ENCODE measurements at places on chromosomes 6 and 20. TPM values are rescaled to one million over a fixed set of nuclear protein-coding genes. Genes with fewer than 3 reads are reported as not detected.
A peak's percentile ranks its signal among the peaks of the same experiment; 100 is the strongest.

DNA sequence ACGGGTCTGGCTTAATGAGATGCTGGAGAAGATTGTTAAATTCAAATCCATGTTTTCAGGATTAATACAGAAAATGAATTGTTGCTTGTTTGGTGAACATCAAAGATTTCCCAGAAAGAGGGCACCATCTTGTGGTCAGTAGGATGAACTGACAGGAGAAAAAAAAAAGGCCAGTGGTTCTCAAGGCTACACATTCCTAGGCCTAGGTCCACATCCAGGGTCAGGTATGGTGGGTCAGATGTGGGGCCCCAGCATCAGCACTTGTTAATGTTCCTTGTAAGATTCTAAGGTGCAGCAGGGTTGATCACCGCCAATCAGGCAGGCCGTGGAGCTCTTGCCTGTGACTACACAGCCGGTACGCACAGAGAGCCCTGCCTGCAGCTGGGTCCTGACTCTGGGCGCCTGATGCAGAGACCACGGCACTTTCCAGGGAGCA, 34.0 kb upstream of the FOXO3 start:
- DNase-seq = peak; percentile 16

DNA sequence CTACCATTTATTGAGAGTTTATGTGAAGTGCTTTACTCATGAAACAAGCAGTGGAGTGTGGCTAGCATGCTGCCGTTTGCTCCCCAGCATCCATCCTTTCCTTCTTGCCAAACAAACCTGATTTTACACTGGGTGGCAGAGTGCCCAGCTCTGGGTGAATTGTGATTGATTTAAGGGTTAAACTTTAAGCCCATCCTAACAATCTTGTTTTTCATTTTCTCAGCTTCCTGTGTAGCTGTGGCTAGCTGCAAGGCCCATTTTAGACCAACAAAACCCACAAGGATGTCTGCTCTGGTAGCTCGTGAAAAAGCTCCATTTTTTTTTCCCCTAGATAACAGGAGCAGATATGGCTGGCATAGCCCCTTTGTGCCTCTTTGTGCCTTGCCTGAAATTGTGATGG, 77.7 kb upstream of the KCNG1 start:
- no peak for DNase-seq

The KCNB1 gene
- not detected for total RNA-seq

DNA sequence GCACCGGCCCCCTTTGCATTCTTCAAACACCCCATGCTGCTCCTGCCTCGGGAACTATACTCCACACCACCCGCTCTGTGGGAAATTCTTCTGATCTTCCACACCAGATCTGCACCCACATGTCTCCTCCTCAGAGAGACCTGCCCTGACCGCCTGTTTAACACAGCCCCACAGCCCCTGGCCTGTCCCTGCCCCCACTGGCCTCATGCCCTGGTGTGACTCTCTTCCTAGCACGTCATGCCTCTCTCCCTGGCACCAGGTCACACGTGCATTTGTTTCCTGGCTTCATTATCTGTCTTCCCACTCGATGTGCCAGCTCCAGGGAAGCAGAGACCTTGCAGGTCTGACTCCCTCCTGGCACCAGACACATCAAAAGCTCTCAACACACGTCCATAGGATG, 79.6 kb downstream of the ANKRD60 start:
- no peak for DNase-seq

DNA sequence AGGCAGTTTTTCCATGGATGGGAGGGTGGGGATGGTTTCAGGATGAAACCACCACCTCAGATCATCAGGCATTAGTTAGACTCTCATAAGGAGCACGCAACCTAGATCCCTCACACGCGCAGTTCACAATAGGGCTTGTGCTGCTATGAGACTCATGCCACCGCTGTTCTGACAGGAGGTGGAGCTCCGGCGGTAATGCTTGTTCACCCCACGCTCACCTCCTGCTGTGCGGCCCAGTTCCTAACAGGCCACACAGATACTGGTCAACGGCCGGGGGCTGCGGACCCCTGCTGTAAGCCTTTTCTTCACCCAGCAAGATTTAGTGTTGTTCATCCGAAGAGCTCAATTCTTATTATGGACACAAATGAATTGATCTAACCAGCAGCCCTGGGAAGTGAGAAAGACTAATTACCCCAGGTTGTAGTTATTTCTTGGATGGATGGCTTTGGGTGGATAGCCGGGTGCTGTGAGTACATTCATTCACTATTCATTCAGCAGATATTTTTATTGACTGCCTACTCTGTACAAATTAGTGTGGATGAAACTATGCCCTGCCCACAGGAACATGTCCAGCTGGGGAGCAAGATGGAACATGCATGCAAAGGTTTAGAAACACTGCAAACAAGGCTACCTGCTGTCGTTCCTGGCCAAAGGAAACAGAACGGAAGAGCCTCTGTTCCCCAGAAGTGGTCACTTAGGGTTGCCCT, 57.2 kb downstream of the RIOK1 start:
- DNase-seq = no peak
